NCI-H187 (cell line): ENCODE measurements at places on chromosomes 12 and 14.

DNA sequence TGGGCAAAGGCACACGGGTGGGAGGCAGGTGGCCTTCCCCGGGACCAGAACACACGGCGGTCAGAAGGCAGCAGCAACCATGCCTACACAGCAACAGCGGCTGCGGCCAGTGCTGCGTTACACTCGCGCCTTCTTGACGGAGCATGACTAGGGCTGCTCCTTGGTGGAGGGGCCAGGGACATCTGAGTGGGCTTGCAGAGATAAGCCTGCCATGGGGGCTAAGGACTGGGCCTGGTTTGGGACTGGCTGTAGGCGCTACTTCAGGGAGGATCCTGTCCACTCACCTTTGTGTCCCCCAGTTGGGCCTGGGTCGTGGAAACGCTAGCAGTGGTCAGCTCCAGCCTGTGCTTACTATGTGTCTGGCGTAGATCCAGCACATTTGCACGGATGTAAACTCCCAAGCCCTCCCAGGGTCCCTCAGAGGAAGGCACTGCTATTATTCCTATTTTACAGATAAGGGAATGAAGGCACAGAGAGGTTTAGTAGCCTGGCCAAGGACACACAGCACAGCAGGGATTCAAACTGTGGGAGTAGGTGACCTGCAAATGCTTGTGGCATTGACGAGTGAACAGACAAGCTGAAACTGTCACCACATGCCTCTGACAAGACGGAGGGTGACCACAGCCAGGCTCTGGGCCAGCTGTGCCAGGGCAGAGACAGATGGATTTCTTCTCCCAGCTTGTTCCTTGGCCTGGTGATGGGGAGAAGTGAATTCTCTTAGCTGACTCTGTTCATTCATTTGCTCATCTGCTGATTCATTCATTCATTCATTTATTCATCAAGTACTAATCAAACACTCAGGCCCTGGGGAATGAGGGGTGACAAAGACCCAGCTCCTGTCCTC lies 31.9 kb upstream of the DLK1 start:
- no peak for DNase-seq

- no peak for DNase-seq
These were observed 450 bp downstream of the DDN start for GRCh38 chr12:48998497-48999353.

- no peak for DNase-seq
These were observed 104.2 kb upstream of the AMN1 start for GRCh38 chr12:31832740-31833729.

DNA sequence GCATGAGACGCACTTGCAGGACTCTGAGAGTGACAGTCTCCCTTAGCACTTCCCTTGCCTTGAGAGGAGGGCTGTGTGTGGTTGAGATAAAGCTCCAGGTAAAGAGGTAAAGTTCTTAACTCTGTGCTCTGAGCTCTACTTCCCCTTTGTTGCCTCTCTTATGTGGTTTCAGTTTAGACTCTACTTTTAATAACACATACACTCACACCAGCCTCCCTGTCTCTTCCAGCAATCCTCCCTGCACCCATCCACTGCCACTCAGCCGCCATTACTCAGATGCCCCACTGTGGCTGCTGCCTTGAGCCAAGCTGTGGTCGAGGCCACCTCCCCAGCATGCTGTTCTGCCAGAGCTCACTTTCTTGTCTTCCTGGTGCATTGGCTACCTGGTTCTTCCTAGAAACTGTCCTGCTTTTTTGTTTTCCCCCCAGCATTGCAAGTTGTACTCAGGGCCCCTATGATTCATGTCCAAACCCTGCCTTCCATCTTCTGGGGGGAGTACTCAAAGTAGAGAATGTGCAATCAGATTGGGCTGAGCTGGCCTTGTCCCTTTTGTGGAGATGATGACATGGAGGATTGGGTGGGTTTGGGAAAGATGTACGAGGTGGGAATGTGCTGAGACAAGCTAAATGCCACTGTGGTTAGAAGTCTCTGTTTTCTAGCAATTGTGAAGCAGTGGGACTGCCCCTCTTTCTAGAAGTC lies 115.5 kb upstream of the PARP11 start:
- no peak for DNase-seq

DNA sequence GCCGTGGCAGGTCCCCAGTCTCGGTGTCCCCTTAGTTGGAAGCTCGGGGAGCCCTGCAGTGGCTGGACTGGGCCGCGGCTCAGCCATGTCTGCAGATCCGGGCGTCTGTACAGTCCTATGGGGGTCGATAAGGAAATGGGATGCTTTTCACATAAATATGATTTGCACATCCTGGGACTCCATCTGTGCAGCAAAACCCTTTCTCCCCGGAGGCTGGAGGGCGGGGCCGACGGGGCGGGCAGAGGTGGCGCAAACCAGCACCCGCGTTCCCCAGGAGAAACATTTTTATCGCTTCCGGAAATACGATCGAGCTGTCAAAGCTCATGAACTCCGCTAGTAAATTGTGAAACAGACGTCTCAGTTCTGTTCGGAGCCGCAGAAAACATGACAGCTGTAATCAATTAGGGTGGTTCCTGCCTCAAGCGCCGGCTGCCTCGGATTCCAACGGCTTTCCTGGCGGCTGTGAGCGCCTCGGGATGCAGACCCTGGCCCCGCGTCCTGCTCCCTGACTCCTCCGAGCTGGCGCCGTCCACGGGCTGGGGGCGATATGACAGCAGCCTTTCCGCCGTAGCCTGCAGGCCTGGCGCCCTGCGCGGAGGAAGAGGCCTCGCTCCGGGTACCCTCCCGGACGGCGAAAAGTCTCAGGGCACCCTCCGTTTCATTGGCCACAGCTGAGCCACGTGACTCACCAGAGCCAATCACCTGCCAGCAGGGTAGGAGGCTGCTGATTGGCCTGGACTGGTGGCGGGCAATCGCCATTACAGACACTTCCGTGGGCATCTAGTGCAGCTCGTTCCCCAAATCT lies 23.0 kb downstream of the DIO3 start:
- no peak for DNase-seq
